Activated CD8-positive, alpha-beta memory T cell treated with anti-CD3 and anti-CD28 coated beads, Interleukin-2, amount 10 ng/mL, durations not matched to agents 7 days and 5 days (primary cell): ENCODE measurements at places on chromosomes 3 and 15. TPM values are rescaled to one million over a fixed set of nuclear protein-coding genes. Genes with fewer than 3 reads are reported as not detected.

Gene SLC22A13
- 0.47 TPM for total RNA-seq

Gene USP13
- total RNA-seq, result 13.3 TPM

- no peak overlapping the region for H3K27ac ChIP-seq
- peaks cover 10% of the 10 kb centered on the region for H3K27me3 ChIP-seq
- no peak for DNase-seq
These were observed 12.4 kb upstream of the ZNF770 start for GRCh38 chr15:35000511-35000910.

Gene IQCF5
- not detected for total RNA-seq

GRCh38 chr15:59532770-59533379, 78.7 kb upstream of the GCNT3 start:
- peaks cover 8% of the 10 kb centered on the region for H3K4me1 ChIP-seq
- H3K27me3 ChIP-seq, result peaks cover 31% of the 10 kb centered on the region
- no peak overlapping the region for H3K4me3 ChIP-seq
- DNase-seq, result peak; percentile 50

- no peak overlapping the region for H3K27ac ChIP-seq
- H3K27me3 ChIP-seq, result no peaks in the 10 kb centered on the region
- no peaks in the 10 kb centered on the region for H3K36me3 ChIP-seq
- DNase-seq, result no peak
These were observed 834.3 kb downstream of the PLOD2 start for GRCh38 chr3:145326666-145327065.

- no peak for DNase-seq
- H3K27me3 ChIP-seq, result peaks cover 17% of the 10 kb centered on the region
- no peak overlapping the region for H3K27ac ChIP-seq
- H3K36me3 ChIP-seq, result peaks cover 16% of the 10 kb centered on the region
- no peaks in the 10 kb centered on the region for H3K4me1 ChIP-seq
These were observed 188.2 kb downstream of the ATP10A start for GRCh38 chr15:25674913-25675312.

DNA sequence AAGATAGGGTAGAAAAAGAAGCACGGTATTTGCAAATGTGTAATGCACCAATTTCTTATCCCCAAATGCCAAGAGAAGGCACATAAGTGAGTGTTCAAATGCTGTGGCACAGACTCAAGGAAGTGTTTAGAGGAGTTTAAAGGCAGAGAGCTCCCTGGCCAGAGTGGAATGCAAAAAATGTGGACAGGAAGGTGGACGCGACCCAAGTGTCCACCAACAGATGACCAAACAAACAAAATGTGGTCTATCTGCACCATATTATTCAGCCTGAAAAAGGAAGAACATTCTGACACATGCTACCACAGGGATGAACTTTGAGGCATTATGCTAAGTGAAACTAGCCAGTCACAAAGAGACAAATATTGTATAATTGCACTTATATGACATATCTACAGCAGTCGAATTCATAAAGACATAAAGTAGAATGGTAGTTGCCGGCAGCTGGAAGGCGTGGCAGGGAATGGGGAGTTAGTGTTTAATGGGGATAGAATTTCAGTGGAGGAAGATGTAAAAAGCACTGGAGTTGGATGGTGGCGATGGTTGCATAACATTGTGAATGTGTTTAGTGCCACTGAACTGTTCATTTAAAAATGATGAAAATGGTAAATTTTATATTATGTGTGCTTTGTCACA, 126.6 kb downstream of the SRGAP3 start:
- H3K27me3 ChIP-seq, result no peaks in the 10 kb centered on the region
- H3K4me1 ChIP-seq, result peaks cover 5% of the 10 kb centered on the region
- H3K4me3 ChIP-seq, result no peak overlapping the region
- no peaks in the 10 kb centered on the region for H3K36me3 ChIP-seq

Gene P2RY1
- total RNA-seq, result 1.1 TPM

DNA sequence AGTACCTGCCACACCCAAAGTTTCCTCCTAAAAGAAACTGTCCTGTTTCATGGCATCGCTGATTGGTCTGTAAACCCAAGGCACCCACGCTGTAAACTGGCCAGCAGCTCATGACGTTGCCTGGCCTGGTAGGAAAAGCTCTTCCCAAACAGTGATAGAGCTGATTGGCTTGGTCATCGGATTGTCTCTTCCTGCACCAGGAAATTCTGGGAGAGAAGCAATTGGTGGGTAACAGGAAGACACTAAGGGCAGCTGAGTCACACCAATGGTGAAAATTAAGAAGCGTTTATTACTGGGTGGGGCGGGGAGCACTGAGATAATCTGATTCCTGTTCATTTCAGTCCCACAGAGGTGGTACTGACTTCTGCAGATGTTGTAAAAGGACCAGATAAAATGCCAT, 31.0 kb downstream of the KLHL6 start:
- H3K4me1 ChIP-seq, result peaks cover 35% of the 10 kb centered on the region
- no peak for DNase-seq
- H3K27ac ChIP-seq, result peak overlapping the region; percentile 8
- H3K4me3 ChIP-seq, result no peak overlapping the region

Gene SRGAP3
- total RNA-seq, result 3.2 TPM

Gene CNTN3
- total RNA-seq, result not detected

DNA sequence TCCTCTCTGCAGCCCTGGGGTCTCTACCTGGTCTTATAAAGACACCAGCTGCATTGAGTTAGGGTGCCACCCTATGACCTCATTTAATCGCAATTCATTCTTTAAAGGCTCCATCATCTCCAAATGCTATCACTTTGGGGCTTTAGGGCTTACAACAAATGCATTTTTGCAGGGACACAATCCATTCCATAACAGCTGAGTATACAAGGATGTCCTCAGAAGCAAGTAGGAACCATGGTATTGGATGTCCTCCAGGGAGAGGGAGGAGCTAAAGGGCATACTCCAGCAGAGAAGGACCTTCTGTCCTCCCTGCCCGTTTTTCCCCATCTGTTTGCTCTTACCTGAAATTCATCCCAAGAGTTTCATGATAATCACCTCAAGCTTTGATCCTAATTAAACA, 30.3 kb downstream of the UMPS start:
- DNase-seq, result no peak
- no peak overlapping the region for H3K27ac ChIP-seq
- H3K27me3 ChIP-seq, result peaks cover 3% of the 10 kb centered on the region
- H3K4me1 ChIP-seq, result peaks cover 4% of the 10 kb centered on the region
- H3K36me3 ChIP-seq, result no peaks in the 10 kb centered on the region
- H3K4me3 ChIP-seq, result no peak overlapping the region

- no peaks in the 10 kb centered on the region for H3K36me3 ChIP-seq
- no peak overlapping the region for H3K27ac ChIP-seq
- DNase-seq, result no peak
- H3K4me1 ChIP-seq, result no peaks in the 10 kb centered on the region
These were observed 288.5 kb downstream of the VGLL3 start for GRCh38 chr3:86702381-86702958.

- H3K36me3 ChIP-seq, result no peaks in the 10 kb centered on the region
- no peaks in the 10 kb centered on the region for H3K27me3 ChIP-seq
- no peak for DNase-seq
- no peak overlapping the region for H3K4me3 ChIP-seq
- H3K4me1 ChIP-seq, result no peaks in the 10 kb centered on the region
These were observed 203.3 kb downstream of the MFSD1 start for GRCh38 chr3:159005137-159005536.

- H3K27ac ChIP-seq, result no peak overlapping the region
- no peak for DNase-seq
- no peaks in the 10 kb centered on the region for H3K27me3 ChIP-seq
- H3K36me3 ChIP-seq, result peaks cover 2% of the 10 kb centered on the region
- no peak overlapping the region for H3K4me3 ChIP-seq
- no peaks in the 10 kb centered on the region for H3K4me1 ChIP-seq
These were observed 63.3 kb downstream of the DOCK3 start for GRCh38 chr3:50737906-50738598.

DNA sequence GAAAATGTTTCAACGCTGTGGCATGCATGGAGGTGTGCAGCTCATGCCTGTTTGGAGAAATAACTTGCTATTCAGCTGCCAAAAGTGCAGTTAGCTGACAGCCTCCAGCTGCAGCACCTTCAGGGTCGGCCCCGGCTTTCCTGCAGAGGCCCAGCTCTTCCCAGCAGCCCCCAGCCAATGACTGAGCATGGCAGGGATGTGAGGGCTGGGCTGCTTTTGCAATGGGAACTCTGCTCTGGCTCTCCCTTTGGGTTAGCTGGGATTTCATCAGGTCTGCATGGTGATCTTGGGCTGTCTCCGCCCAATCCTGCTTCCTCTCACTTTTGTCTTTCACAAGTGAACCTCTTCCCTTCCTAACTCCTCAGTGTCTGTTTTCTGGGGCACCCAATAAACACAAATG, 396.6 kb downstream of the EPHB1 start:
- no peak overlapping the region for H3K4me3 ChIP-seq
- H3K27ac ChIP-seq, result no peak overlapping the region
- DNase-seq, result no peak
- H3K4me1 ChIP-seq, result no peaks in the 10 kb centered on the region
- H3K27me3 ChIP-seq, result no peaks in the 10 kb centered on the region

Gene C2CD4B
- not detected for total RNA-seq

DNA sequence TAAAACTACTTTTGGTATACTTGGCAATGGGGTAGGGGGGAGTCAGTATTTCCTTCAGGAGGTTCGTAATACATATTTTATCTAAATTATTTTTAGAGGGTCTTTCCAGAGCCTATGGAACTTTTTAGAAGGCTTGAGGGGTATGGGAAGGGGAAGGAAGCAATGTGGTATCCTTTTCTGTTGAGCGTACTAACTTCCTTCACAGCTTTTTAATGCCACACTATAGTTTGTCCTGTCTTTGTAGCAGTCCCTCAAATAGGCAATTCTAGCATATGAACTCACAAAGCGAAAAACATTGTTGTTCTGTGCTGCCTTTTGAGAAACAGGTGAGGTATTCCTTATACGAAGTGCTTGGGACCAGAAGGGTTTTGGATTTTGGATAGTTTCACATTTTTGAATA, 22.3 kb upstream of the P2RY13 start:
- DNase-seq, result no peak
- no peak overlapping the region for H3K4me3 ChIP-seq
- H3K36me3 ChIP-seq, result no peaks in the 10 kb centered on the region
- H3K27me3 ChIP-seq, result peaks cover 7% of the 10 kb centered on the region

Gene SYNPR
- not detected for total RNA-seq

DNA sequence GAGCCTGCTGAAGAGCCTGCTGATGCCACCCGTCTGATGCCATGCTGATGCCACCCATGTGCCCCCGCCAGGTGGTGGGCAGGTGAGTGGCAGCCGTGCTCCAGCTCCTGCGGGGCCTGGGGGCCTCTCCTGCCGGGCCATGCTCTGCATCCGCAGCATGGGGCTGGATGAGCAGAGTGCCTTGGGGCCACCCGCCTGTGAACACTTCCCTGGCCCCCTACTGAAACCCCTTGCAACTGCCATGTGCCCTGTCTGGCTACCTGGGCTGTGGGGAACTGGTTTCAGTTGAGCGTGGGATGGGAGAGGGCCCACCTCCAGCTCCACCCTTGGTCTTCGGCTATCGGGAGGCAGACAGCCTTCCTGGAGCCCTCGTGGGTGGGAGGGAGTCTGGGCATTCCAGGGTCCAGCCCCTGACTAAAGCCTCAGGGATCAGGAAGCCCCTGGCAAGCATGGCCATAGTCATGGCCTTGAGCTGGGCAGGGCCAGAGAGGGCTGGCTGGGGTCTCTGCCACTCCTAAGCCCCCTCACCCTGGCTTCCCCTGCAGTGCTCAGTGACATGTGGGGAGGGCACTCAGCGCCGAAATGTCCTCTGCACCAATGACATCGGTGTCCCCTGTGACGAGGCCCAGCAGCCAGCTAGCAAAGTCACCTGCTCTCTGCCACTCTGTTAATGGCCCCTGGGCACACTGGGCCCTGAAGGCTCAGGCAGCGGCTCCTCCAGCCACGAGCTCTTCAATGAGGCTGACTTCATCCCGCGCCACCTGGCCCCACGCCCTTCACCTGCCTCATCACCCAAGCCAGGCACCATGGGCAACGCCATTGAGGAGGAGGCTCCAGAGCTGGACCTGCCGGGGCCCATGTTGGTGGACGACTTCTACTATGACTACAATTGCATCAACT, 92.2 kb downstream of the TBC1D2B start:
- H3K4me3 ChIP-seq, result no peak overlapping the region
- H3K27me3 ChIP-seq, result peaks cover 3% of the 10 kb centered on the region
- H3K36me3 ChIP-seq, result no peaks in the 10 kb centered on the region
- DNase-seq, result no peak

DNA sequence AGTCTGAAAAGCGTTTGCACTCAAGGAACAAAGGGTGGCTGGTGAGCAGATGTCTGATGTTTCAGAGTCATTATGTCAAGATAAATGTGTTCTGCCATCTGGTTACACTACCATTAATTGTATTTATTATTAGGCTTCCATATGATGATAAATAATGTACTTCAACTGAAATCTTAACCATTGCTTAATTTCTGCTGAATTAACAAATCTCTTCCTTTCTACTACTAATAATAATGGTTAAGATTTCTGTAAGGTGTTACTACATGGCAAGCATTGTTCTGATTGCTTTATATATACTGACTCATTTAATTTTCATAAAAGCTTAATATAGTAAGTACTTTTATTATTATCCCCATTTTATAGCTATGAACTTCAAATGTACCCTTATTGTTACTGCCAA, 68.4 kb upstream of the GALNT15 start:
- no peak overlapping the region for H3K4me3 ChIP-seq
- no peaks in the 10 kb centered on the region for H3K4me1 ChIP-seq
- H3K36me3 ChIP-seq, result no peaks in the 10 kb centered on the region
- no peak overlapping the region for H3K27ac ChIP-seq

DNA sequence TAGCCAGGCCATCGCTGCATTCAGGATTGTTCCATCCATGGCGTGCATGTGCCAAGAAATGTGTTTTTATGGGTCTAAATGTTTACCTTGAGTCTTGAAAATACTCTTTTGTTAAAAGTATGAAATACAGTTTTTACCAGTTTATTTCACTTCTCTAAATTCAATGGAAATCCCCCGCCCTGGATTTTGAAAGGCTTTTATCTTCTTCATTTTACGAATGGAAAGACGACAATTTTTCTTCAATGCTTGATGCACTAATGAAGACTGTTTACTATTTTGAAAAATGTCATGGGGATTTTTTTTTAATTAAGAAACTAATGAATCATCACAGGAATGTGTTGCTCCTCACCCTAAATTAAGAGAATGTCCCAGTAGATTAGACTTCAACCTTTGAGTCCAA, 83.5 kb downstream of the FAM81A start:
- H3K36me3 ChIP-seq, result no peaks in the 10 kb centered on the region
- H3K27ac ChIP-seq, result no peak overlapping the region
- no peak overlapping the region for H3K4me3 ChIP-seq
- H3K27me3 ChIP-seq, result peaks cover 46% of the 10 kb centered on the region
